ENCODE measurements at places on chromosomes 2 and 18.

GRCh38 chr2:237731663-237732062, 66.9 kb upstream of the RBM44 start:
- DNase-seq = no peak

- DNase-seq = no peak
Observed at GRCh38 chr18:7590826-7591560, 23.9 kb downstream of the PTPRM start.

- no peak for DNase-seq
Observed at GRCh38 chr2:101461381-101461780, 13.5 kb downstream of the RFX8 start.

DNA sequence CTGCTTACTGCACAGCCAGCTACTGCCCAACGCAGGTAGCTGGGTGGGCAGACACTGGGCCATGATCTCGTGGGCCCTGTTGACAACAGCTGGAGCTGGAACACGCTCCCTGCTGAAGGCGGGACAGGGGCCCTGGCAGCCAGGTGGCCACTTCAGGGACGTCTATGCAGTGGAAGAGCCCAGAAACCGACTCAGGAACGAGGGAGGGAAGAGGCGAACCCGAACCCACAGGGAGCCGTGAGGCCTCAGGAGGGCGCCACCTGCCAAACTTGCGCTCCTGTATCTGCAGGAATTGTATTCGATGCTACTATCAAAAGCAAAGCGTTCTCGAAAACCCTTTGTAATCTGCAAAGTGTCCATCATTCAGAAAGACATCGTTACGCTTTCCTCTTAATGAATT, 198.4 kb downstream of the EIPR1 start:
- no peak for DNase-seq

GRCh38 chr18:51390702-51391101, 193.2 kb upstream of the MEX3C start:
- no peak for DNase-seq

DNA sequence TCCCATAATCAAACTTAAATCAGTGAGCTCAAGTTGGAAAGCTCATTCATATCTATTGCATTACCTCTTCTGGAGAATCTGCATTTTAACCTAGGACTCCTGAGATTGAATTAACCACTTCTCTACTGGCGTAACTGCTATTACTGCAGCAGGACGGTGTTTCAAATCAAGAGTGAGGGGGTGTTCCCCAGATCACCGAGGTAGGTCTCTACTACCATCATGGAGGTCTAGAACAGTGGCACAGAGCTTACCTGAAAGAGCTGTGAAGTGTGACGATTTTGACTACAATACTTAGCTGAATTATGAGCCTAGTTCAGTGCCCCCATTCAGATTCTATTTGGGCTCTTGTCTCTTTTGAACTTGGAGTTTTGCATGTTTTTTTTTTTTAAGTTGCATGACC, 119.5 kb downstream of the POLE4 start:
- DNase-seq = no peak

- DNase-seq = no peak
Observed at GRCh38 chr18:26642440-26643348, 94.3 kb upstream of the KCTD1 start.

- DNase-seq = peak; percentile 43
Observed at GRCh38 chr2:19863303-19864041, 38.3 kb downstream of the TTC32 start.

- DNase-seq = no peak
Observed at GRCh38 chr18:48488388-48488850, 50.4 kb upstream of the CTIF start.

- no peak for DNase-seq
Observed at GRCh38 chr2:25310965-25311864, 30.5 kb downstream of the DNMT3A start.

DNA sequence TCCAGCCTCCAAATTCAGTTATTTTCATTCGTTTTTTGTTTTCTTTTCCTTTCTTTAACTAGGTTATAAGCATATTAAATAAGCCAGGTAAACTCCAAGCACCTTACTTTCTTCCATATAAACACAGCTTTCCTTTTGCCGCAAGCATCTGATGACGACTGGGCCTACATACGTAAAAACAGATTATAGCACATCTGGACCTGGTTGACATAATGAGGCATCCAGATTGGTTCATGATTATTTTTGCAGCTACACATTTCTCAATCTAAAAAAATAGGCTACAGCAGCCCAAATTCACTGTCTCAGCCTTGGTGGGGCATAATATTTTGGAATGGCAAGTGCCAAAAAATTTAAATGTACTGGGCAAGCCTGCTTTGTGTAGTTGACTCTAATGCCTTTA, 7.7 kb downstream of the CYP1B1 start:
- DNase-seq = no peak

GRCh38 chr2:42653039-42653438, 84.6 kb downstream of the MTA3 start:
- no peak for DNase-seq

DNA sequence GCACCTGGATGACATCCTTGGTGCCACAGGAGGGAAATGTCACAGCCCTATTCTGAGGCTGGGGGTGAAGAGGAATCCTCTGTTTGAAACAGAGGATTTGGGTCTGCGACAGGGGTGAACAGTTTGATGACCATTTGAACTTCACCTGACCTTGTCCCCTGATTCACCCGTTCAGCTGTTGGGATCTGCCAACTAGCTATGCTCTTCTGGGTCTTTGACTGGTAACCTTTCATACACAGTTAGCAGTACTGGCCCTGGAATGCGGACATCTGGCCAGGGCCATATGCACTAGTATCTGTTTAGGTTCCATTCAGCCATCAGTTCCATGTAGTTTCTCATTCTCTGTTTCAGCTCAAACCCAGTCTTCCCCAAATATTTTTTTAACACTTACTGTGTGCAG, 72.6 kb upstream of the MCFD2 start:
- DNase-seq = no peak

DNA sequence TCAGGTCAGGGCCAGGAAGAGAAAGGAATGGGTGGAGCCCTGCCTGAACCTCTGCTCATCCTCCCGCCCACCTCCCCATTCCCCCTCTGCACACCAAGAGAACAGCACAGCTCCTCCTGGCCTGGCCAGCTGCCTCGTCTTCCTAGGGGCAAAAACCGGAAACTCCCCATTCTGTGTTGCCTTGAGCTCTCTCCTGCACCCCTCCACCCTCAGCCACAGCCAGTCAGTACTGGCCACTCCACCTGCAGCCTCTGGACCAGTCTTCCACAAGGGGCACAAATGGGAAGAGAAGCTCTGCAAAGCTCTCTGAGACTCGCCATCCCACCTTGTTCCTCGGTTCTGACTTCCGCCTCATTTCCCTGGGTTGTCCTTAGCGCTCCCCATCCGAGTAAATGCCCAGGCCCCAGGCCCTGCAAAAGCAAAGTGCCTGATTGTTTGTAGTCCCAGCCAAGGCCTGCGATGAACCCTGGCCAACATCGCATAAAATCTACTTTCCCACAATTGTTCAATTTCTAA, 39.3 kb upstream of the SLC35G4 start:
- DNase-seq = no peak

DNA sequence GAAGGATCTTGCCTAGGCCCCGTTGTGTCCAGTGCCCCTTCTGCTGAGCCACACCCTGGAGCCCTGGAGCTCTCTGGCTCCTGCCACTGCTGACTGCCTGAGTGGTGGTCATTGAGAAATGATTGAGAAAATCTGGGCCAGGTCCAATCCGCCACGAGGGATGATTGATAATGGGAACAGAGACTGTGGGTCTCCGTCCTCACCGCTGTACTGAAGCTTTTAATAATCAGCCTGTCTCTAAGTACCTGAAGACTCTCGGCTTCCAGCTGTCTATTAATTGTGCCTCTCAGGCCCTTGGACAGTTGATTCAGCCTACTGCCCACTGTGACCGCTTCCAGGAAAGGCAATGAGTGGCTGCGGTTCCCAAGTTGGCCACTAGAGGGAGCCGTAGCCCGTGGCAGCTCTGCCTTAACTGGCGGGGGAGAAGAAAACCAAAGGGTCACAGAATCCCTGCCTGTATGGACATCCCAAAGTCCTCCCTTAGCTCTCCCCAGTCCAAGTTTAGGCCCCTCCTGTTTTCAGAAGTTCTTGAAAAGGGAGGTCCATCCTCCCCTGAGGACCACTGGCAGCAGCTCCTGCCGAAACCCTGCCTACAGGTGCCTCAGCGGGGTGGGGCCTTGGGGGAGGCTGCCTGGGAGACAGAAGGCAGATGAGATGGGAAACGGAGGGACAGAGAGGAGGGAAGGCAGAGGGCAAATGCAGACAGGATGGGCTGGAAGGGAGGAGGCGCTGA, 213.6 kb downstream of the TNS1 start:
- DNase-seq = peak; percentile 59

- peak; percentile 26 for DNase-seq
Observed at GRCh38 chr2:135657806-135658582, 83.7 kb upstream of the UBXN4 start.

DNA sequence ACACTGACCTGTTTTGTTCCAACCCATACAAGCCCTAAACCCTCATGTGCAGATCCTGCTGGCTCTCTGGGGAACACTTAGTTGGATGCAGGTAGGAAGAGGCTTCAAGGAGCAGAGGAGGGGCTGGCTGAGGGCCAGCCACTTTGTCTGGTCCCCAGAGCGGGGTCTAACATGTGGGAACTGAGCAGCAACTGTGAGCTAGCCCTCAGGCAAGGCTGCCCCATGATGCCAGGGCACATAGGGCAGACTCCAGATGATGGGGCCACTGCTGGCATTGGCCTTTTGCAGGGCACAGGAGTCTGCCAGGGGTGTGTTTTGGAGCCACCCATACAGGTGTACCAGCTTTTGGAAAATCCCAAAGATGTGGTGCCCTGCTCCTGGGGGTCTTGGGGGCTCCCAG, 67.7 kb downstream of the HPCAL1 start:
- DNase-seq = no peak

GRCh38 chr2:86441392-86441881, 266 bp downstream of the KDM3A start:
- no peak for DNase-seq

GRCh38 chr18:35422237-35422636, 45.1 kb upstream of the ZNF396 start:
- no peak for DNase-seq

DNA sequence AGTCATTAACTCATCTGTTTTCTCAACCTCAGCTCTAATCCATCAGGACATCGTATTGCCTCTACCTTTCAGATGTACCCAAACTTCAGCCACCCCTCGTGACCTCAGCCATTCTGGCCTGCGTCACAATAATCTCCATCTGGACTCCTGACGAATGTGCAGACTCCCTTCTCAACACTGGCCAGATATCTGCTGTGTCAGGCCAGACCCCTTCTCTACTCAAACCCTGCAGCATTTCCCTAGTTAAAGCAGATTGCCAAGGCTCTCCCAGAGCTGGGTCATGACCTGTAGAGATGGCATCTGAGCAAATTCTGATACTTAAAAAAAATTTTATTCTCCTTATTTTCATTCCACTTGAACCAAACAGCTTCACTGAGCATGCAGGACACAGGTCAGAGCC, 69.5 kb upstream of the TMEM18 start:
- no peak for DNase-seq

- no peak for DNase-seq
Observed at GRCh38 chr2:45253151-45253550, 243.9 kb upstream of the SIX2 start.

- no peak for DNase-seq
Observed at GRCh38 chr2:63792530-63792929, 49.2 kb upstream of the UGP2 start.

DNA sequence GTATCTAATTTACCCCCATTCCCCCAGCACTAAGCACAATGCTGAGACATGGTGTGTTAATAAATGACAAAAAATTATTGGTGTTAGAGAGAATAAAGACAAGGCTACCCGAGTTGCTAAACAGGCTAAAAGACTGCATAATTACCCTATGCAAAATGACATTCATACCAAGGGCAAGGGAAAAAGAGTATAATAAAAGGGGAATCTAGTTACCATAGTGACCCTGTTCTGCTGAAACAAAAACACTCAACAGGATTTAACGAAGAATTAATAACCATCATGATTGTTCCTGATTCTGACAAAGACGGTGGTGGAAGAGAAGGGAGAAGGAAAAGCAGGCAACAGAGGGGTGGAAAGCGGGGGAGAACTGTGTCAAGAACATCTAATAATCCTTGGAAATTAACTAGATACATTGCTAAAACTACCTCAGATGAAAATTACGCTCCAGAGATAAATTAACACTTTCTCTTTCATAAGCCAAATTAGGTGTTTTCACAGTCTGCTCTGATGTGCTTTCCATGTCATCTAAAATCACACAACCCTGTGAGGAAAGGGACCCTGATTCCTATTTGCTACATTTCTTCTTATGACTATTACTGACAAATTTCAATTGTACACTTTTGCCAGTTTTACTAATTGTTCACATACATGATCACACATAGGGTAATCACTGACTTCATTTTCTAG, 25.5 kb downstream of the TTR start:
- no peak for DNase-seq

GRCh38 chr2:159684796-159685195, 27.5 kb upstream of the MARCHF7 start:
- no peak for DNase-seq

DNA sequence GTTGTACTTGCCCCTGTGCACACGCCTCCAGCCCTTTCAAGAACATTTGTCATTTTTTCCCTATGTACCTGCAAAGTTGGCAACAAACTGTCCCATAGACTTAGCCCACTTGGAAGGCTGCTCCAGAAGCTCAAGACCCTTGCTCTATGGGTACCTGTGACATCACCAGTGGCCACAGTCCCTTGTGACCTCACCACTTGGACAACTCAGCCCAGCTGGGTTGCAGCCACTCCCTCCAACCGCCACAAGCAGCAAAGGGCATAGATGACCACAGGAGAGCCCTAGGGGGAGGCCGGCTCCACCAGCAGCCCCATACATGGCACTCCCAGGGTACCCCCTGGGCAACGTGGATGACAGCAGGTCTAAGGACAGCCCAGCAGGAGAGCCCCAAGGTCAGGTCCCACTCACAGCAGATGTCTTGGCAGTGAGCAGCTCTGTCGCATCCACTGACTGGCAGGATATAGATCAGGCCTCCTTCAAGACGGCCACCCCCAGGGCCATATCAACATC, at the start of gene TEX44:
TSS of gene TEX44 (plus strand) at position 229 of the 510 bp plus-strand sequence. CDS start at position 317, 88 bp downstream.
- DNase-seq = no peak

- no peak for DNase-seq
Observed at GRCh38 chr18:28175150-28175929, 1.6 kb downstream of the CDH2 start.

DNA sequence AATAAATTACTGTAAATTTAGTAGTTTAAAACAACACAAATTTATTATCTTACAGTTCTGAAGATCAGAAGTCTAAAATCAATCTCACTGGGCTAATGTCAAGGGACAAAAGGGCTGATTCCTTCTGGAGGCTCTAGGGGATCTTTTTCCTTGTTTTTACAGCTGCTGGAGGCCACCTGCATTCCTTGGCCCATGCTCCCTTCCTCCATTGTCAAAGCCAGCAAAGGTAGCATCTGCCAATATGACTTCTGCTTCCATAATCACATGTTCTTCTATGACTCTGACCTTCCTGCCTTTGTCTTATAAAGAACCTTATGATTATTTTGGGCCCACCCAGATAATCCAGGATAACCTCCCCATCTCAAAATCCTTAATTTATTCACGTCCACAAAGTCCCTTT, 46.0 kb upstream of the FAM136A start:
- DNase-seq = no peak

- no peak for DNase-seq
Observed at GRCh38 chr2:54577035-54577434, 120.9 kb downstream of the SPTBN1 start.
